ENCODE measurements at places on chromosomes 1 and 21.

DNA sequence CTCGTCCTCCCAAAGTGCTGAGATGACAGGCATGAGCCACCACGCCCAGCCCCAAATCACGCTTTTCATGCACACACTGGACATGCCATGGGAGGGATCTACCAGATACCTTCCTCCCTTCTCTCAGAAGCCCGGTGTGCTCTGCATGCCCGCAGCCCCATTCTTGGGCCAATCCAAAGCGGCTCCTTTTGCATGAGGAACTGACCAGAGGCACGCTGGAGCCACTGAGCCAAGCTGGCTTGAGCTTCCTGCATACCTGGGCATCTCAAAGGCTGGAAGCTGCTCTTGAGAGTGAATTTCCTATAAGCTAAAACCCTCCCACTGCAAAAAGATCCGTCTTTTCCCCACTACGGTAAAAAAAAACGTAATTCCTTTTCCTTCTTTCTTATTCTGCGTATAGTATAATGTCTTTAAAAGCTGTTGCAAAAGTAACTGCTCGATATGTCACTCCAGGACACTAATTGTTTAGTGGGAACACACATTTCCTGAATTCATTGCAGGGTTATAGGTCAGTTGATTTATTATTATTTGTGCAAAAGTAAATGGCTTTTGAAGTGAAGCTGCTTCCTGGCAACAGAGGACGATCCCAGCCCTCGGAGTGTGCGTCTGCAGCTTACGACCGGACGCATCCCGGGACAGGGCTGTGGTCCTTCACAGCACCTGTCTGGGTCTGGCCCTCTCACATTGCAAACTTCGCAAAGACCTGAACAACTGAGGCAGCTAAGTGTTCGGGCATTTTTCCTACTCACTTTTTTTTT lies 61.8 kb upstream of the ETS2 start:
- no peak for DNase-seq

DNA sequence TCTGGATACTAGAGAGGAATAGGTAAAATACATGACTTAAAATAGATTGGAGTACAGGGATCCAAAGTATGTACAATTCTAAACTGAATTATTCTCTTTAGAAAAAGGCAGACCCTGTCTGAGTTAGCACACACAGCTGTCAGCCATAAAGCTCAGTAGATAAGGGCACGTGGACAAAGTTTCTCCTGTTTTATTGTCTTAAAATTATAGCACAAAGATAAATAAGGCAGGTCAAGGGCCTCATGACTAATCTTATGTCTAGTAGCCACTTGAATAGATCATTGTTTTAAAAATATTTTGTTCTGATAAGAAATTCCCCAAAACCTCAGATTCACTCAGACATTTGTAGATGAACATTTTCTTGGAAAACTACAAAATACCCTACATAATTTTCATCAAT lies 205.2 kb downstream of the ZP4 start:
- no peak for DNase-seq

- no peak for DNase-seq
Observed at GRCh38 chr1:43425045-43425444, 28.7 kb downstream of the HYI start.

DNA sequence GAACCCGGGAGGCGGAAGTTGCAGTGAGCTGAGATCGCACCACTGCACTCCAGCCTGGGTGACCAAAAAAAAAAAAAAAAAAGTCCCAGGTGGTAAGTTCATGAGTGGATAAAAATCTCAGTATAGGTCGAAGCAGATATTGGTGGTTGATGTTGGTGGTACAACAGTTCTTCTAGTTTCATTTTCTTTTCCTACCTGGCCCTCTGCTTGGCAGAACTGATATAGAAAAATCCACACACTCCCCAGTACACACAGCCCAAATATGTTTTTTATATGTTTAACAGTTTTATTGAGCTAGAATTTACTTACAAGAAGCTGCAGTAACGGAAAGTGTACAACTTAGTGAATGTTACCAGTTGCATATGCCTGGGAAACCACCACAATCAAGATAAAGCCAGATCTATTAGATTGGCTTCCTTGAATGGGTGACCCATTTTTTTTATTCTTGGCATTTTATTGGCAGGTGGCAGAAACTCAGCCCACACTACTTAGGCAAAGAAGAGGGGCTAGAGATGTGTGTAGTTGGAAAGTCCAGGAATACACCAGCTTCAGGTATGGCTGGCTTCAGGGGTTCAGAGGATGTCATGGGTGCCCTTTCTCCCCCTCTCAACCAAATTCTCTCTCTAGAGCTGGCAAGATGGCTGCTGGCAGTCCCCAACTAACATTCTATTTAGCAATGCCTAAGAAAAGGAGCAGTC lies 118.3 kb upstream of the SLC25A33 start:
- DNase-seq, result no peak

- DNase-seq, result no peak
Observed at GRCh38 chr1:168833362-168833761, 104.4 kb upstream of the DPT start.

DNA sequence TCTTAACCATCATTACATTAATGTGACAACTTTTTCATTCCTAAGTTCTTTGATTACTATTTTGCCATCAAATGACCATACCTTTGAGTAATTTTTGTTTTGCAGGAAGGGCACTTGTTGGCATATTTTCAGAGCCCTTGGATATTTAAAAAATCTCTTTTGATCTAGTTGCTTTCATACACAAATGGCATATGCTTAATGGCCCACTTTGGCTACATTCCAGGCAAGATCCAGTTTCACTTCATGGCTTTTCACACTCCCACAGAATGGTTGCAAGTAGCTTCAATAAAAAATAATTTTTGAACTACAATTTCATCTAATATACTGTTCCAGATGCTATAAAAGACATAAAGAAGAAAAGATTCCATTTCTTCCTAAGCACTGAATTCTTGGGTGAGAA lies 18.1 kb downstream of the ADAM30 start:
- peak; percentile 45 for DNase-seq

DNA sequence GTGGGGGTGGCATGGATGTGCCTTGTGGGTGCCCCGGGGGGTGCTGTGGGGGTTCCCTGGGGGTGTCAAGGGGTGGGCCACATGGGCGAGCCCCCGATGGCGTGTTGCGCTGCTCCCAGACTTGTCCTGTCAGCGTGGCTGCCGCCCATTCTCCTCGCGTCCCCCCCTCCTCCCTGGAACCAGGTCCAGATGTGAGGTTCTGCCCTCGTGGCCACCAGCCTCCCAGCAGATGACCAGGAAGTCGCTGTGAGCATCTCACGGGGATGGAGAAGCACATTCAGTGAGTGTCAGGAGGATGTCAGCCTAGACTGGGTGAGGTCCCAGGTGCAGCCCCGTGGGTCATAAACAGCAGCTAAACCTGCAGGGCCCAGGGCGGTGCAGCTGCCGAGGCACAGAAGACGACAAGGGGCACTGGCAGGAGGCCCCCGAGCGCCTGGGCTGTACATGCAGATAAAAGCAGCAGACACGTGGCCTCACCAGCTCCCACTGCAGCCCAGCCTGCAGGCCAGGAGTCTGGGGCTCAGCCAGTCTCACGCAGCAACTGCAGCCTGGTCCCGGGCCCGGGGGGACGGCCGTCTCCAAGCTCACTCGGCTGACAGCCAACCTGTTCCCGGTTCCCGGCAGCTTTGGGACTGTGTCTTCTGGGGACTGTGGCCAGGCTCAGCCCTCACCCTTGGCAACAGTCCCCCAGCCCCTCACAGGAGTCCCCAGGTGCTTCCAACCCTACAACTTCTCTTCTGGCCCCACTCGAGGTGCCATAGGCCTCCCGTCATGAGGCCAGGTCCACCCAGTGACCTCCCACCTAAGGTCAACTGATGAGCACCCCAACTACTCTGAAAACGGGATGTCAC lies 17.5 kb upstream of the COL6A2 start:
- DNase-seq, result no peak

- DNase-seq, result no peak
Observed at GRCh38 chr1:145758116-145758515, 38.8 kb downstream of the CD160 start.

DNA sequence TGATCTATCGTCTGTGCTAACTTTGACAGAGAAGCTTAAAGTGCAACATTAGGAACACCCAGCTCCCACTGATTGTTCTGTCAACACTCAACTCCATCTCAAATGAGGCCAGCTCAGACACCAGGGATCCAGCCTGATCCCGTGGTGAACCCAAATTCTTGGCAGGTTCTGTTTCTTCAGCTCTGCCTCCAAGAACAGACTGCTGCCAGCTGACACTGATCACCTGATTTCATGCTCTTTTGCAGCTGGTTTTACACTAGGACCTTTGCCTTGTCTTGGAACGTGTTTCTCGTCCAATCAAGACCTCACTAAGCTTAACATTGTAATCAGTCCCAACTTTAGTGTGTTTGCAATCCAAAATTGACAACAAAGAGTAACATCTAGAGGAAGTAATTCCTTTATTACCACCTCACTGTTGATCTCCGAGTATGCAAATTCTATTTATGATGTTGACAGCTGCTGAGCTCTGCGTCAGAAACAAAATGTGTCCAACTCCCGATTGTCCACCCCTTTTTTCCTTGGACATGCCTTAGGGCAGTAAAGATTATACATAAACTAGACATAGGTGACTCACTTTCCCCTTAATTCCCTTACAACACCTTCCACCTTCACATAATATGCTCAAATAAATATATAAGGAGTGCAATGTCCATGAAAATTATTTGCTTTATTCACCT lies 1.6 kb upstream of the HYI start:
- DNase-seq, result no peak
